Fibroblast of skin of abdomen (primary cell): ENCODE measurements at places on chromosomes 5 and 9.

DNA sequence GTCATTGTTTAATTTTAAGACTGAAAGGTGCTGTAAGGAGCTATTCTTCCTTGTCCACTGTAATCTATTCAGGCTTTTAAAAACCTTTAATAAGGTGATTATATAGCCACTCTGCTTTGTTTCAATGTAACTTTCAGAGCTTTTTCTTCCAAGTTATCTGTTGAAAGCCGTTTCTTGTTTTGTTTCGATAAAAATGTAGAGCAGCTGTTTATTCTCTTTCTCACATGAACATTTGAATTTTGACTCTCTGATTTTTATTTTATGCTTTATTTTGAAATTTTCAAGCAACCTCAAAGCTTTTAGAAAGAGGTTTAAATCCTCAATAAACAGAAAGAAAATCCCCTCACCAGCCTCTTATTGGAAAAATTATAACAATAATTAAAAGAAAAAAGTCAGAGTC, 47.2 kb downstream of the CPEB4 start:
- DNase-seq, result no peak

DNA sequence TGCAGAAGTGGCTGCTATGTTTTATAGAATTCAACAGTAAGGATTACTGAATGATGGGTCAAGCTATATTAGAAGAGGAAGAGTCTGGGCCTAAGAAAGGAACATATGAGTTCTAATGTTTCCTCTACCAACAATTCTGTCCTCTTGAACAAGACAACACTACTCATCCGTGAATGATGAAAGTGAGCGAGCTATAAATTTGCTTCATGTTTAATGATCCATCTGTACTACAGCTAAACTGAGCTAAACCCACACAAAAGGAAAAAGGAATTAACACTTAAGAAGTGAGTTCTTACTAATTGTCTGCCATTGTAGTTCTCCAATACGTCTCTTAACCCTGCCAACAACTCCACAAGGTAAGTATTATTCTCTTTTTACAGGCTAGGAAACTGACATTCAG, 204.4 kb downstream of the GLIS3 start:
- DNase-seq, result no peak

DNA sequence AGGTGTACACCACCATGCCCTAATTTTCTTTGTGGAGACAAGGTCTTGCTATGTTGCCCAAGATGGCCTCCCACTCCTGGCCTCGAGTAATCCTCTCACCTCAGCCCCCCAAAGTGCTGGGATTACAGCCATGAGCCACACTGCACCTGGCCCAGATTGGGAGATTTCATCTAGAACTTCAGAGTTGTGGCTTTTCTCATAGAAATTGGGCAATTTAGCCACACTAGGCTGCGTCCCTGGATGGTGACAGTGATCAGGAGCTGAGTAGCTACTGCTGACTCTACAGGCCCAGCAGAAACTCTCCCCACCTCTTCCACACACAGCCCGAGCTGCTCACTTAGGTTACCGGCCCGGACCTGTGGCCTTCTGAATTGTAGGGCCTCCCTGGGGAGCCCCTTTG, 7.7 kb downstream of the PFN3 start:
- no peak for DNase-seq

- DNase-seq, result no peak
These were observed 542.6 kb downstream of the CSNK1G3 start for GRCh38 chr5:124054564-124054963.
